ENCODE measurements at places on chromosomes 1 and 21. TPM values are rescaled to one million over a fixed set of nuclear protein-coding genes. Genes with fewer than 3 reads are reported as not detected.
A peak's percentile ranks its signal among the peaks of the same experiment; 100 is the strongest.

The SYCP1 gene
- total RNA-seq: not detected

The PGLYRP4 gene
- total RNA-seq: not detected

The SRGAP2B gene
- 21.2 TPM for total RNA-seq

The F3 gene
- total RNA-seq: 1.0 TPM

The TEX50 gene
- not detected for total RNA-seq

GRCh38 chr1:163063610-163064009 is 5.6 kb upstream of the RGS4 start:
- no peak for DNase-seq

DNA sequence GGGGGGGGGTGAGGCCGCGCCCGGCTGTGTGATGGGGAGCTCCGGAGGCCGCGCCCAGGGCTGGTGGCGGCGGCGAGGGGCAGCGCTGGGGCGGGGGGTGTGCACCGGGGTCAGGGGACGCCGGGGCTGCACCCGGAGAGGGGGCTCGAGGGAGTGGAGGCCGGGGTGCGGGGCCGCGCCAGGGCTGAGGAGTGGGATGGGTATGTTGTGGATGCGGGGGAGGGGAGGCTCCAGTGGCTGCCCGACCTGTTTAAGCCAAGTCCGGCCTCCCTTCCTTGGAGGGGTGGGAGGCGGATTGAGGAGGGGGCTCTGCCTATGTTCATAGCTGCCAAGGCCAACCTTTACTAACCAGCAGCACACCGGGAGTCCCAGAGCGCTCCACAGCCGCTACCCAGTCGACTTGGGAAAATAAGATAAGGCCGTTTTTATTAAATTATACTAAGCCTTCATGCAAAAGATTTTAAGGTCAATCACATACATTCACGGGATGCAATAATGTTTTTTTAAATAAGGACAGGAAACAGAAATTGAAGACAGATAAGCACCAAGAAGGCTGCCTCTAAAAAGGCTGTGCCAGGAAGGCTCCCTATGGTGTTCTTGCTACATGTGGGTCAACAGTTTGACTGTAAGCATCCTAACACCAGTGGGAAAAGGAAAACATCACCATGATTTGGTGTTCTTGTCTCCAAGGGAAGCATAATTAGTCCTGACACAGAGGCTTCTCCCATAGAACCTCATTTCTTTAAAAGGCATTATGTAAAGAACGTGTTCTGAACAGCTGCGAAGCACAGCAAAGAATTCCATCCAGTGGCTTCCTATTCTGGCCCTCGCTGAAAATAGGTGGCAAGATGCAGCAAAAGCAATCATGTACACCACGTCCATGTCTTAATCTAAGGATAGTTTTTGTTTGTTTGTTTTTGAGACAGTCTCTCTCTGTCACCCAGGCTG is 626 bp upstream of the HLCS start:
- no peak for DNase-seq

- DNase-seq: no peak
Observed at GRCh38 chr1:170377896-170378634, 153.9 kb upstream of the GORAB start.

DNA sequence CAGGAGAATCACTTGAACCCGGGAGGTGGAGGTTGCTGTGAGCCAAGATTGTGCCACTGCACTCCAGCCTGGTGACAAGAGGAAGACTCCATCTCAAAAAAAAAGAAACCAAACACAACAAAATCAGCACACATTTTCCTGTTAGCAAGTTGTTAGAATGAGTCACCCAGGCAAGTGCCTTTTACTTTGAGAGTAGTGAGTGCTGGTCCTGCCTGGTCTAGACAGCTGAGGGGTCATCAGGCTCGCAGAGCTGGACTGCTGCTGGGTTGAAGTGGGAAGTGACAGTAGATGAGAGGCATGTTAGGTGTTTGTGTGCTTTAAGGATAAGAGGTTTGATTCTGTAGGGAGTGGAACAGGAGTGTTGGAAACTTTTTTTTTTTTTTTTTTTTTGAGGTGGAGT is 31.9 kb downstream of the GNPAT start:
- DNase-seq: no peak

DNA sequence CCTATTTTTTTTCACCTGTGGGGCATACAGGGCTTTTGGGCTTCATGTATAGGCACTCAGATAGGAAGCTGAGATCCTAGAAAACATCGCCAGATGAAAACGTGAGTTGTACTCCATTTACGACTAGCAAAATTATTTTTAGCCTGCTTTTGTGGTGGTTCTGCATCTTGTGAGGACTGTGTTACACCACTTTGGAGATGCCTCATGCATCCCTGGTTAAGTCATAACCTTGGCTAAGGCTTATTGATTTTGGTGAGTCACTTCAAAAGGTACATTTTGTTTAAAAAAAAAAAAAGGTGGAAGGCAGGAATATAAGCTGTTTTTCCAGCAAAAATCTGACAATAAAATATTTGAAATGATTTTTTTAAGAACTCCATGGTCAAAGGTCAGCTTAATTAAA is 101.8 kb upstream of the OLFM3 start:
- no peak for DNase-seq

- no peak for DNase-seq
Observed at GRCh38 chr1:203600782-203601513, 25.7 kb upstream of the ATP2B4 start.

- no peak for DNase-seq
Observed at GRCh38 chr1:28313702-28314546, 14.9 kb upstream of the MED18 start.

- no peak for DNase-seq
Observed at GRCh38 chr1:13540866-13541265, 27.1 kb upstream of the LRRC38 start.

- DNase-seq: no peak
Observed at GRCh38 chr1:154943649-154944400, 7.3 kb upstream of the PMVK start.

- no peak for DNase-seq
Observed at GRCh38 chr21:33994373-33994772, 78.8 kb upstream of the ATP5PO start.

DNA sequence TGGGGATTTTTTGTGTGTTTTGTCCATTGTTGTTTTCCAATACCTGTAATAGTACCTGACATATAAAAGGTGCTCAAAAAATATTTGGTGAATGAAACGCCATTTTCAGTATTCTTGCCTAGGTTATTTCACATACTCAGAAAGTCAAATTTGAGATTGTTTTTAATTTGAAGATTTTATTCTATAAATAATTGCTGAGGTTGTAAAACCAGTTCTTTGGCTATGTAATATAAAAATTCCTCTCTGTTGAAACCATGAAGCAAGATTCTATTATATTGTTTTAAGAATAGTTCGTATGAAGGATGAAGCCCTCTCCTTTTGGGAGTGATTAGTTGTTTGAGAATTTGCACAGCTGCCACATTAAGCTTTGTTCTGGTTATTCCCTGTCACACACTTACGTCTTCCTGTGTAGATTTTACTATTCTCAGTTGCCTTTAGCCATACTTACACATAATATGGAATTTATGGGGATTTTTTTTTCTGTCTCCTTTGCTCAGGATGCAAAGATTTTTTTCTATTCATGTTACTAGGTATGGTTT is 60.2 kb upstream of the MPC2 start:
- DNase-seq: no peak

DNA sequence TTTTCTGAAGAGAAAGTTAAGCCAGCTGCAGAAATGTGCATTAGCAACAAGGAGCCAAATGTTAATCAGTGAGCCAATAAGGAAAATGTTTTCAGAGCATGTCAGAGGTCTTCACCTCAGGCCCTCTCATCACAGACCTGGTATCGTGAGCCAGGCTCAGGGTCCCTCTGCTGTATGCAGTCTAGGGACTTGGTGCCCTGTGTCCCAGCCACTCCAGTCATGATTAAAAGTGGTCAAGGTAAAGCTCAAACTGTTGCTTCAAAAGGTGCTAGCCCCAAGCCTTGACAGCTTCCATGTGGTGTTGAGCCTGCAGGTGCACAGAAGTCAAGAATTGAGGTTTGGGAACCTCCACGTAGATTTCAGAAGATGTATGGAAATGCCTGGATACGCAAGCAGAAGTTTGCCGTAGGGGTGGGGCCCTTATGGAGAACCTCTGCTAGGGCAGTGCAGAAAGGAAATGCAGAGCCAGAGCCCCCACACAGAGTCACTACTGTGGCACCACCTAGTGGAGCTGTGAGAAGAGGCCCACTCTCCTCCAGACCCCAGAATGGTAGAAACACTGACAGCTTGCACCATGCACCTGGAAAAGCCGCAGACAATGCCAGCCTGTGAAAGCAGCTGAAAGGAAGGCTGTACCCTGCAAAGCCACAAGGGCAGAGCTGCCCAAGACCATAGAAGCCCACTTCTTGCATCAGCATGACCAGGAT is 1128.7 kb downstream of the AMY1C start:
- no peak for DNase-seq

DNA sequence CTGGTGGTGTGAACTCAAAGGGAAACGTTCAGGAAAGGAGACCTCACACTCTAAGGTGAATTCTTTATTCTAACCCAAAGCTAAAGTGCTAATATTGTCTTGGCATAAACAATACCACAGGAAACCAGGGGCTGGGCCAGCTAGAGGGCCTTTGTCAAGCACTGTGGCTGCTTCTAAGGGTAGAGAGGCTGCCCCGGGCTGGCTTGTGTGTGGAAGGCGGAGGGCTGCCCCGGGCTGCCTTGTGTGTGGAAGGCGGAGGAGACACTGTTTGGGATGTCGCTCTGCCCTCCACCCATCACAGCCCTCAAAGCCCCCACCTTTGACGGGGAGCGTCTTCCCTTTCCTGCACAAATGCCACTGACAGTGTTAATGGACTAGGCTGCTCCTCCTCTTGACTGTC is 216.8 kb downstream of the TOMM20 start:
- peak; percentile 48 for DNase-seq

DNA sequence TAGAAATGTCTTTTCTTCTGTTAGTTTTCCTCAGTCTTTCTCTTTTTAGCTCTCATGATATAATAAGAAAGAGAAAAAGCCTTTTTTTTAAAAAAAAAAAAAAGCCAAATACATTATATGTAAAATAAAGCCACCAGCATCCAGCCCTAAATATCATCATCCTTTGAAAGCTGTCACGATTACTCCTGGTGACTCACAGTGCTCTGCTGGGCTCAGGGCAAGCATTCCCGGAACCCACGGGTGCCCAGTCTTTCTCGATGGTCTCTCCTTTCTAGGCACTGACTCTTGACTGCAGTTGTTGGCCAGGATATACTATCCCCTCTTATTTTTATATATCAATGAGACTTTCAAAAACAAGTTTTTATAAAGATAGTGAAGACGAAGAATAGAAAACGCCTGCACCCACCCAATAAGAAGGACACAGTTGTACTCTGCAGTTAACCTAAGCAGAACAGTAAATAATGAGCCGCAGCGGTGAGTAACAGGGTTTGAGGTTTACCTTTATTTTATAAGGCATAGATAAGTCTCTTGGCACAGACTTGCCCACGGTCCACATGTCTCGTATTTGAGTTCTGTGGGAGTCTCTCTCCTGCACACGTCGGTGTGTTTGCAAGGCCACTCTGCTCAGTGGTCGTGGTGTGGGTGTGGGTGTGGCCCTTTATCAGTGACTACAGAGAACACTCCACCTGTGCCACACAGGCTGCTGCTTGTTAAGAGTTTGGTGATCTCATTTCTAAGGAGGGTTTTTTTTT is 15.7 kb upstream of the MX2 start:
- DNase-seq: no peak

DNA sequence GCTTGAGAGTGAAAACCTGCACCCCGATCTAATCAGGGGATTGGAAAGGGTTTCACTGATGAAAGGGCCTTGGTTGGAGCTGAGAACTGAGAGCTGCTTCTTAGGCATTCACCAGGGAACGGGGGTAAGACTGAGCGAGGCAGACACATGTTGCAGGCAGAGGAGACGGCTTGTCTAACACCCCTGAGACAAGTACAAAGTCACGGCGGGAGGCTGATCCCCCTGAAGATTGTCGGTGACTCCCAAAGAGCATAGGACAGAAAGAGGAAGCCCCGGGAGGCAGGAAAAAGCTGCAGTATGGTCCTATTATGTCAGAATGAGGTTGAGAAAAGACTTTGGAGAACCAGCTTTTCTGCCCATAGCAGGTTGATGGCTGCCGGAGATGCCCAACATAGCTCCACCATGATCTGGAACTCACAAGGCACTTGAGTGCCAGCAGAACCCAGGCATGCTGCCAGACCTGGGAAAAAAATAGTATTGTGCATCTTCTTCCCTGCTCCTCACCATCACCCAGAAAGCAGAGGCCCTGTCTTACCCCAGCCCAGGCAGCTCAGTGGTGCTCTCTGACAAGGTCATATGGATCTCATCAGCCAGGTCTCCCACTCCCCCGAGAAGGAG is 463.9 kb upstream of the PROX1 start:
- no peak for DNase-seq

DNA sequence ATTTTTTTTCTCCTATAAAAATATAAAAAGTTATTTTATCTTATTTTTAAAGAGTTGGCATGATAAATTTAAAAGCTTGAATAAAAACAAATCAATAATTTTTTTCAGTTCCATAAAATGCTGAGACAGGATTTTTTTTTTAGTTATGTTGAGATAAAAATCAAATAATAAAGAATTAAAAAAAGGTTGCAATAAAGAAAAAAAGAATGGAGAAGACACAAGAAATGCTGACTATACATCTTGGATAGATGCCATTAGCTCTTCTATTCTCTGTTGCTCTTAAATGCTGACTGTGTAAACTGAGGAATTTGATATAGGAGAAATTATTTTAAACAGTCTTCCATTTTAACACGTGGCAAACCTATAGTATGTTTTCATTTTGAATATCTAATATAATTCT is 2298.5 kb downstream of the MRPL39 start:
- DNase-seq: no peak

DNA sequence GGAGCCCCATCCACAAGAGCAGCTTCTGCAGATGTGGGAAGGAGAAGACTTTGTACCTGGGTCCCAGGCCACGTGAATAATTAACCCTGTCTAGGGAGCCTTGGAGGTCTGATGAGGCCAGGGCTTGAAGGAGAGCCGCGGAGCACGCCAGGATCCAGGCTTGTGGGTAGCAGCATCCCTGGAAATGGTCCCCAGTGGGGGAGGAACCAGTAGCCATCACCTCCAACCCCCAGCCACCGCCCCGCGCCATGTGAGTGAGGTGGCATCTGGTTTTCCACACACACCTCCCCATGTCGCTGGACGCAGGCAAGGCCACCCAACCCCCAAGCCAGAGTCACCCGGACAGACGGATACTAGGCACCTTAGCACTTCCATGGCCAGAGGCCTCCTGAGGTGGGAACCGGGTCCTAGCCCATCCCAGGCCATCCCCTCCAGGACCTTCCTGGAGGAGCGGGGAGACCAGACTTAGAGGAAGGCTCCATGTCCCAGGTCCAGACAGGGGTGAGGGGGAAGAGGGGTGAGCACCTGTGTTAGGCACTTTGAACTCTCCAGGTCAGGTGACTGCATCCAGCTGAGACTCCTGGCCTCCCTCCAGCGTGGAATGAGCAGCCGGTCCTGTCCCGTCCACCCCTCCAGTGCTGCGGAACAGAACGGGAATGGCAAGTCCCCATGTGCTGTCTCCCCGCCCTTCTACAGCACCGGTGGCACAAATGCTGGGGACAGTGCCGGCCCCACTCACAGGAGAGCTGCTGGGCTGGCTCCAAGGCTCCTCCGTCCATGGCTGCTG is 53.2 kb downstream of the RIPK4 start:
- DNase-seq: no peak

DNA sequence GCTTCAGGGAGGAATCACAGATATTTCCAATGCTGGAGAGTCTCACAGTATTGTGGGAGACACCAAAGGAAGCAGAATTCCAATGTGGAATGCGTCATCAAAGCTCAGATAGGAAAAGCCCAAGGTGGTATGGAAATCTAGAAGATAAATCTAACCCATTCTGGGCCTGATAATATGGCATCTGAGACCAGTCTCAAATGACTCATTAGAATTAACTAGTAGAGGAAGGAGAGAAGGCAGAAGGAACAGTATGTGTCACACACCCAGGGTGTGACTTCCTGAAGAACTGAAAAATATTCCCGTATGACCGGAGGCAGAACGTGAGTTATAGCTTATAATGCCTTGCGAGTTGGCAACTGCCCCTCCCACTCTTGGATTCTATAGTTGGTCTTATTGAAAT is 499.2 kb downstream of the PLPP3 start:
- DNase-seq: no peak
